ENCODE measurements at places on chromosomes 6 and 20.

DNA sequence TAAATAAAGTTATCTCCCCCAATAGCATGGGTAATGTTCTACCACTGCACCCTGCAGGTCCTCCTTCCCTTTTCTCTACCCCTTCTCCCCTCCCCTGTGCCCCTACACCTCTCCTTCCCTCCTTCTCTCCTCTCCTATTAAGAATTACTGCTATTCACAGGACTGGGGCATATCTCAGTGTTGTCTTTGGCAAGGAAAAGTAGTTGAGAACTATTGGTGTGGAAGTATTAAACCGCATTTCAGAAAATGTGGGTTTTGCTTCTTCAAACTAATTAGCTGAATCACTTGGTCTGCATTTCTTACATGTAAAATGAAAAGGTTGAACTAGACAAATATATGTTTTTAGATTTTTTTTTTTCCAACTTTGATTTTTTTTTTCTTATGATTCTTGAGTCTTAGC lies 296.3 kb downstream of the CDKAL1 start:
- no peak for DNase-seq

GRCh38 chr20:37868851-37869333 lies 34.0 kb upstream of the VSTM2L start:
- no peak for DNase-seq

DNA sequence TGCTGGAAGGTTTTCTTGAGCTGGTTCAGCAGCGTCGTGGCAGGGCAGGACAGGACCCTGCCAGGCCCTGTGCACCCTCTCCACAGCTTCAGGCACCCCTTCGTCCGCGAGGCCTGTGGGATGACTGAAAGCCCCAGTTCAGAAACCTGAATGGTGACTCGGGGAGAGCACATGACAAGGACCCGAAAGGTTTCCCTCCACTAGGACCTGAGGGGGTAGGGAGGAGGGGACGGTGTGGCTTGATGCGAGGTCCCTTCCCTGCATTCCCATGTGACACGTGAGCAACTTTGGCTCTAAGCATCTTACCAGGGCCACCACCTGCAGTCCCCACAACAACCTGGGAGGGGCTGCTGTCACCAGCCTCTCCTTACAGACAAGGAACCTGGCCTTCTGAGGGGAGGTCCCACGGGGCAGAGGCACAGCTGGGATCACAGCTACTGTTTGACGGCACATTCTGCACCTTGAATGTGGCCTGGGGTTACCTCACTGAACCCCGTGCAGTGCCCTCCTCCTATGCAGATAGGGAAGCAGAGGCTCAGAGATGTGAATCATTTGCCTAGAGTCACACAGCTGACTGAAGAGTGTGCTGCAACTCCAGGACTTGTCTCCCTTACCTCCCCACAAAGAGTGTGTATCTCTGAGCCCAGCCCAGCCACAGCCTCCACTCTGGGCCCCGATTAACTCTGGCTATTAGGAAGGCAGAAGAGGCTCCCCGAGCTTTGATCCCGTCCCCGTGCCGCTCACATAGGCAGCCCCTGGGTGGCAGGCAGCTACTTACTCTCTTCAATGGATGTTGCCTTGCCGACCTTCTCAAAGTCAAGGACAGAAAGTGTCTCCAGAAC lies 84.6 kb downstream of the PTPN1 start:
- no peak for DNase-seq

DNA sequence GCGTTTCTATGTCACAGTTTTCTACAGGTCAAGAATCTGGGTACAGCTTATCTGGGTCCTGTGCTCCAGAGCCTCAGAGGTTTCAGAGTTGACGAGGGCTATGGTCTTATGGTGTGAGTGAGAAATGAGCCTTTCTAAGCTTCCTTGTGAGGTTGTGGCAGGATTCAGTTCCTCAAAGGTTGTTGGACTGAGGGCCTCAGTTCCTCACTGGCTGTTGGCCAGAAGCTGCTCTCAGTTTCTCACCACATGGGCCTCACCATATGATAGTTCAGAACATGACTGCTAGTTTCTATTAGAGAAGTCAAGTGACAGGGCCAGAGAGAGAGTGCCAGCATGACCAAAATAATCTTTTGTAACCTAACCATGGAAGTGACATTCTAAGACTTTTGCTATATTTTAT lies 96.1 kb downstream of the NUS1 start:
- DNase-seq = no peak

GRCh38 chr20:17262786-17263185 lies 35.9 kb downstream of the PCSK2 start:
- DNase-seq = no peak

- no peak for DNase-seq
Observed at GRCh38 chr6:151440498-151440897, 11.4 kb downstream of the RMND1 start.

GRCh38 chr20:63223121-63223825 lies 7.3 kb upstream of the YTHDF1 start:
- no peak for DNase-seq

- DNase-seq = no peak
Observed at GRCh38 chr6:154800338-154800737, 67.1 kb downstream of the SCAF8 start.

DNA sequence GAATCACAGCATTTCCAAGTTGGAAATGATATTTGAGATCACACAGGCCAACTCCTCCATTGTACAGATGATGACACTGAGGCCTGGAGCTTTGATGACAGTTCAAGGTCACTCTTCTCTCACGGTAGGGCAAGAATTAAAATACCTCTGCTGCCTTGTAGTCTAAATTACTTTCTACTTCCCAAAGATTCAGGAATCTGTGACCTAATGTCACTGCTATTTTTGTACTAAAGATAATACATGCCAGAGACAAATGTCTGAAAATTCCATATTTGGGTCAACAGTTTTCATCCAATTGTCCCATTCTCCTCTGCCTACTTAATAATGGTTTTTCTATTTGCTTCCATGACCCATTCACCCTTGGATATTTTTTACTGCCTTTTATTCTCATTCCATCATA lies 160.0 kb downstream of the SOD2 start:
- DNase-seq = no peak

DNA sequence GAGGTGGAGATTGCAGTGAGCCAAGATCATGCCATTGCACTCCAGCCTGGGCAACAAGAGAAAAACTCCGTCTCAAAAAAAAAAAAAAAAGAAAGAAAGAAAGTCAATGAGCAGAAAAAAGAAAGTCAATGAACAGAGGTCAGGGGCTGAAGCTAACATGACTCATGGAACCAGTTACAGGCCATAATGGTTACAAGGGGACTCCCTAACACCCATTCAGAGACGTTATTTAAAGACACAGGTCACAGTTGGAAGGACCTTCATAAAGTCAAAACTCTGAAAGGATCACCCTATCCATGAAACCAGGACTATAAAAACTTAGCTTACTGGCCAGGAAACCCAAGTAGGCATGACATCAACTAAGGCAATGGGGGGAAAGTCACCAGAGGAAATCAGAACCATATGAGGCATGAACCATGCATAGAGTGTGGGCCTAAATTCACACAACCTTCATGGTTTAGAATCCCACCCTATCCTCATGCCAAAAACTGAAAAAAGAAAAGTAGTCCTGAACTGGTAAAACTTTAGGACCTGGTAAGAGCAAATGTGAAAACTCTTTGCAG lies 18.2 kb downstream of the FBXL4 start:
- DNase-seq = no peak

DNA sequence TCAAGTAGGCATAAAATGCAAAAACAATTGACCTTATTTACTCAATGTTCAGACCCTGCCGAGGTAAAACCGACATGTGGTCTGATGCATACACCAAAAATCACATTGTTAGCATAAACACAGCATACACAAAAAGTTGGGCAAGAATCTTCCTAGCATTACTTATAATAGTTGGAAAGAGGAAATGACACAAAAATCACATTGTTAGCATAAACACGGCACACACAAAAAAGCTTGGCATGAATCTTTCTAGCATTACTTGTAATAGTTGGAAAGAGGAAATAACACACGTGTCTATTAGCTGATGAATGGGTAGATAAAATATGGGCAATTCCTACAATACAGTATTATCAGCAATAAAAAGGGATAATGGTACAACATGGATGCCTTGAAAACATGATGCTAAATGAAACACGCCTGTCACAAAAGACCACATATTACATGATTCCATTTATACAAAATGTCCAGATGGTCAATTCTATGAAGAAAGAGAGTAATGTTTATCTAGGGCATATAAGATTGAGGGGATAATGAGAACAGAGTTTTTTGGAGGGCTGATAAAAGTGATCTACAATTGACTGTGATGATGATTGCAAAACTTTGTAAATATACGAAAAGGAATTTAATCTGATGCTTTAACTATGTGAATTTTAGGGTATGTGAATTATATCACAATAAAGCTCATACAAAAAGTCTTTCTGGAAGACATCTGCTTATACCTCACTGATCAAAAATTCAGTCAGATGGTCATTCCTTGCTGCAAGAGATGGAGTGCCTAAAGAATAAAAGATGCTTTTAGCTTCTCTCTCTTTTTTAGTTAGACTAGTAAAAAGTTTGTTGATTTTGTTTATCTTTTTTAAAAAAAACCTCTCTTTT lies 1019.5 kb upstream of the CITED2 start:
- no peak for DNase-seq

DNA sequence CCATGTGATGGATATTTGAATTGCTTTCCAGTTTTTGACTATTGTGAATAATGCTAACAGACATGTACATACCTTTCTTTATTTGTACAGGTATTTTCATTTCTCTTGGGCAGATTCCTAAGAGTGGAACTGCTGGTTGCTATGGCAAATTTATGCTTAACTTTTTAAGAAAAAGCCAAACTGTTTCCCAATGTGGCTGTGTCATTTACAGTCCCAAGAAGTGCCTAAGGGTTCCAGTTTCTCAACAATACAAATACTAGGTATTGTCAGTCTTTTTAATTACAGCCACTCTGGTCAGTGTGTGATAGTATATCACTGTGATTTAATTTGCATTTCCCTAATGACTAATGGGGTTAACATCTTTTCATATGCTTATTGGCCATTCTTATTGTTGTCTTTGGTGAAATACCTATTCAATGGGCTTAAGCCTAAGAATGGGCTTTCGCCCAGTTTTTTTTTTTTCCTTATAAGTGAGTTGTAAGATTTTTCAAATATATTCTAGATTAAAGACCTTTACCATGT lies 10.3 kb downstream of the REPS1 start:
- no peak for DNase-seq

Measured in cerebellar nuclear complex (tissue), 1 donor.